ENCODE measurements at places on chromosomes 4 and X.
A peak's percentile ranks its signal among the peaks of the same experiment; 100 is the strongest.

DNA sequence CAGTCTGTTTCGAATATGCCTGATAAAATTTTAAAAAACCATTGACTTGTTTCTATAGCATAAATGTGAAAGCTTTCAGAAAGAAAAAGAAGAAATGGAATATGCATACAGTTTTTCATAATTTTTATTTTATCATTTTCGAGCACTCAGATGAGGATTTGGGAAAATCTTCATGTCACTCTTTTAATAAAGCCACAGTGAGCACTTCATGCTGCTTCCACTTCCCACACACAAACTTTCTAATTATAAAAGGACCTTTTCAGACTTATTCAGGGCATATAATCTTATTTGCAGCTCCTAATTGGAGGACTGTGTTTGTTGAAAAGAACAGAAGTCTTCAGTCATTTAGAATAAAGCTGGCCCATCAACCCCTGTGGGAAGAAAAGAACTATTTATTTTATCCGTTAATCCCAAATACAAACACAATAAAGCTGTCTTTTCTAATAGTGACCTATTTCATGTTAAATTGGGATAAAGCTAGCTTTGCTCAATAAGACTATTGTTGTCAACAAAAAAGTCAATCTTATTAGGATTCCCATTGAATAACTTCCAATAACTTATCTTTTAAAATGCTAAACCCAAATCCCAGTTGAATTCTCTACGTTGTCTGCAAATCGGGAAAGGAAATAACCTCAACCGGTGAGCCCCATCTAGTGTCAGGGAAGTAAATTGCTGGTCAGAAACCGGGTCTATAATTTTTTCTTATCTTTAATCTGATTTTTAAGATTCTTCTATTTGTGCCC, 211.5 kb downstream of the PDGFRA start:
- DNase-seq = peak; percentile 52

DNA sequence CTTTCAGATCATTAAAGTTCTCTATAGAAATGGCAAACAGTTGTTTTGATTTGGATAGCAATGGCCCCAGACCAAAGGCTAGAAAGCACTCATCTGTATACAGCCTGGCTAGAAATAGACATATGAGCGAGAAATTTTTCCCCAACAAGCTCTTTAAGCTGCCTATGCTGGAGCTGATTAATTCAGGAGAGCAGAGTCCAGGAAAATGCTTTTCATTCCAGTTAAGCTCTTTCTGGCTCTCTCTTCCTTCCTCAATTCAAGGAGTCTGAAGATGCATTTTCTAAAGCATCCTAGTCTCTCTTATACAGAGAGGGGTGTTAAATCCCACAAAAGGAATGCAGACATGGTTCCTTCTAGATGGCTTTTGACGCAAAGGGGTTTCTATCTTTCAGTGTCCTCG, 141.7 kb upstream of the RAI2 start:
- DNase-seq = no peak

DNA sequence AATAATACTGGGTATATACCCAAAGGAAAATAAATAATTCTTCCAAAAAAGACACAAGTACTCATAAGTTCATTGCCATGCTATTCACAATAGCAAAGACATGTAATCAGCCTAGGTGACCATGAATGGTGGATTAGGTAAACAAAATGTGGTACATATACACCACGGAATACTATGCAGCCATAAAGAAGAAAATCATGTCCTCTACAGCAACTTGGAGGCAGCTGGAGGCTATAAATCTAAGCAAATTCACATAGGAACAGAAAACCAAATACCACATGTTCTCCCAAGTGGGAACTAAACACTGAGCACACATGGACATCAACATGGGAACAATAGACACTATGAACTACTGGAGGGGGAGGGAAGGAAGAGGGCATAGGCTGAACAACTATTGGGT, 146.2 kb downstream of the ATRX start:
- no peak for DNase-seq

GRCh38 chrX:110192516-110192915, 125.4 kb downstream of the AMMECR1 start:
- no peak for DNase-seq

GRCh38 chrX:28848707-28849106, 261.5 kb downstream of the IL1RAPL1 start:
- DNase-seq = no peak

- no peak for DNase-seq
These were observed 141.1 kb upstream of the NDST3 start for GRCh38 chr4:117893207-117893606.

DNA sequence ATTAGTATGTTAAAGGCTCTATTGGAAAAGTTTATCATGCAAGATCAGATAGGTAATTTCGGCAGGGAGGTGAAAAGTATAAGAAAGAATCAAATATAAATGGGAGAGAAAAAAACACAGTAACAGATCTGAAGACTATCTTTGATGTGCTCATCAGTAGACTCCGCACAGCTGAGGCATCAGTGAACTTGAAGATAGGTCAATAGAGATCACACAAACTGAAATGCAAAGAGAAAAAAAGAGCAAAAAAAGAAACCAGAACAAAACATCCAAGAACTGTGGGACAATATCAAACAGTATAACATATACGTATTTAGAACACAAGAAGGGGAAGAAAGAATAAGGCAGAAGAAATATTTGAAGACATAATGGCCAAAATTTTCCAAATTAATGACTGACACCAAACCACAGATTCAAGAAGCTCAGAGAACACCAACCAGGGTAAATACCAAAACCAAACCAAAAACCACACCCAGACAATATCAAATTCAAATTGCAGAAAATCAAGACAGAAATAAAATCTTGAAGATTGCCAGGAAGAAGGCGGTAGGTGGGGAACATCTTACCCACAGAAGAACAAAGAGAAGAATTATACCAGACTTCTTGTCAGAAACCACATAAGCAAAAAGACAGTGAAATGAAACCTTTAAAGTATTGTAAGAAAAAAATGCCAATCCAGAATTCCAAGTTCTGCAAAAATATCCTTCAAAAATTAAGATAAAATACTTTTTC, 29.1 kb downstream of the PFKFB1 start:
- no peak for DNase-seq
